ENCODE measurements at places on chromosomes 11 and 22.

DNA sequence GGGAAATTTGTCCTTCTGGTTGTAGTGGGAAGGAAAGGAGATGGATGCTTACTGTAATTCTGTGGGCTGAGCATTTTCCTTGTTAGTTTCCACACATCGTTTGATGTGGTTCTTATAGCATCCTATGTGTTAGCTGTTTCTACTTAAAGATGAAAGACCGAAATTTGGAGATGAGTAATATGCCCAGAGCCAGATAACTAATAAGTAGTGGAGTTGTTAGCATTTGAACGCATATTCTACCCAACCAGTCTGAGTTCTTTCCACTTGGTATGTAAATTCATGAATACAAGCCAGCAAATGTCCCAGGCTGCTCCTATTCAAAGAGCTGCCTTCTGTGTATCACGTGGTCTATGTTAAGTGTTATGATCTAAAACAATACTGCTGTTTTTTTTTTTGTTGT lies 14.6 kb downstream of the SPECC1L start:
- no peak for DNase-seq

- no peak for DNase-seq
Observed at GRCh38 chr11:130849215-130849568, 67.1 kb downstream of the SNX19 start.

GRCh38 chr22:39724390-39724789 lies 153.8 kb downstream of the CACNA1I start:
- DNase-seq = no peak

GRCh38 chr11:94638902-94639373 lies 71.8 kb downstream of the PIWIL4 start:
- DNase-seq = no peak

DNA sequence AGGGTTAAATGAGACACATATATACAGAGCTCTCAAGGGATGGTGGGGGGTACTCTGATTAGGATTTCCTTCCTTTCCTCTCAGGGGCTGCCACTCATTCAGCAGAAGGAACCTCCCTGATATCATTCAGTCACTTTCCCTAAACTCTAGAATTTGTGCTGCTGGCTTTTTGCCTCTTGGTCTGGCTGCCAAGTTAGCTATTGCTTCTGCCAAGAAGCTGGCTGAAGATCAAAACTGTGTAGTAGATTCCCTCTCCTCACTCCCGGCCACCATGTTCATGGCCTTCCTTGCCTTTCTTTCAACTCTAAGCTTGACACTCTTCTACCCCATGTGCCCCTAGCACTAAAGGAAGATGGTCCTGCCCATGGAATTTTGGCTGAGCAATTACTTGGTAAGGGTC lies 18.7 kb downstream of the SLC6A5 start:
- no peak for DNase-seq

GRCh38 chr11:108672113-108672512 lies 7.2 kb downstream of the DDX10 start:
- no peak for DNase-seq

DNA sequence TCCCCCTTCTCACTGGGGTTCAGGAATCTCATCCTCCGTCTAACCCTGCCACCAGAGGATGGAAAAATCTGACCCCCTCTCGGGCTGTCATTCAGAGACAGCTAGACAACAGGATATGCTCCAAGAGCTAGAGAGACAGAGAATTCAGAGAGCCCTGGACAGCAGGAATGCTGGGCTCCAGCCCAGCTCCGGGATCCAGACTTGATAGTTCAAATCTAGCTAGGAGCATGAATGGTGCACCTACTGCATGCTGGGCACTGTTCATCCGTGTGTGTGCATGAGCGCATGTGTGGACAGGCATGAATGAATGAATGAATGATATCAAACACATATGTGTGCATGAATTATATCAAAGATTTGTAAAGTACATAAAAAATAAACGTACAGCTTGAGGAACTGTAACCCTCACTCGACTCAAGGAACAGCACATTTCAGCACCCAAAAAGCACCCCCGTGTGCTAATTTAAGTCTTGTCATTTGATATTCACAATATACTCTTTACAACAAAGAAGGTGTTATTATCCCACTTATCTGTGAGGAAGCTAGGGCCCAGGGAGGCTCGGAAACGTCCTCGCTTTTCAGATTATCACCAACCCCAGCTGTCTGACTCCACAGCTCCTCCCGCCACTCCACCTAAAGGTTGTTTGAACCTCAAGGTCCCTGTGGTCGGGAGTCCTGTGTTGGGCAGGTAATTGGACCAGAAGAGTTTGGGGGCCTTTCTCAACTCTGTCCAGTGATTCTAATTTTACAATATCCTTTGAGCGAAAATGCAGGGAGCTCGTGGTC lies 640 bp upstream of the VSIG10L2 start:
- DNase-seq = no peak

- no peak for DNase-seq
Observed at GRCh38 chr11:8477151-8477550, 116.9 kb downstream of the STK33 start.

GRCh38 chr11:119844808-119845207 lies 115.8 kb upstream of the NECTIN1 start:
- DNase-seq = no peak

- no peak for DNase-seq
Observed at GRCh38 chr11:27241311-27242122, 121.5 kb downstream of the CCDC34 start.

GRCh38 chr11:64935359-64936081 lies at the start of gene GPHA2:
Gene GPHA2, minus strand, starts transcription at chr11:64935893. Its CDS starts 433 bp downstream, at chr11:64935460.
- DNase-seq = no peak

DNA sequence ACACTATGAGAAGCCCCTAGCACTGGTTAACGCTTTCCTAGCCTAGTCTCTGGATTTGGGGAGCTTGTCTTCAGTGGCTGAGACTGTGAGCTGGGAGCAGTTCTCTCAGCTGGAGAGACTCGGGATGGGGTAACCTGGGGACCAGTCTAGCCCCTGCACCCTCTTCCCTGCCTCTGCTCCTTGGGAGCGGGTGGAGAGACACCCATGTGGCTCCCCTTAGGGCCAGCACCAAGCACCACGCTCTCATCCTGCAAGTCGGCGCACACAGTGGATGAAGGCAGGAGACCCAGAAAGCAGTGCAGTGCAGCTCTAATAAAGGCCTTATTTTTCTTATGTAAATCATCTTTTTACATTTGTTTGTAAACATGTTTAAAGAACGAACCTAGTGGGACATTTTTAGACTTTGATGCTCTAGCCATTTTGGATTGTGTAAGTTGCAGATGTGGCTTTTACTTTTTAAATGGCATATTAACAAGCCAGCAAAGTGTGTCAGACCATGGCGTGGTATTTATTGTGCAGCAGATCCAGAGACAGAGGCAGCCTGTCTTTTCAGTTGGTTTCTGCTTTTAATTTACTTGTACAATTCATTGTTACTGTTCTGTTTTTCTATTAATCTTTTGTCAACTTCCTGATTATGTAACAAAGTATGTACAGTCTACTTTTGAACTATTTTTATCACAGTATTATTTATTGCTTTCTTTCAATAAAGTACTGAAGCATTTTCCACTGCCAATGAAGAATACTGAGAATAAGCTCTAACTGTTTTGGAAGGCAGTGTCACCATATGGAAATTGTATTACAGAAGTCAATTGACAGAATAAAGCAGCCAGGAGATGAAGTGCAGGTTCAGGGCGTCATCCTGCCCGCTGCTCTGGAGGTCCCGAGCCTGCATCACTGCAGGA lies 14.4 kb upstream of the CTTN start:
- DNase-seq = no peak

- DNase-seq = no peak
Observed at GRCh38 chr11:111912535-111912934, at the start of gene HSPB2. Gene HSPB2, plus strand, starts transcription at chr11:111912734. Its CDS starts 96 bp downstream, at chr11:111912830.

- DNase-seq = no peak
Observed at GRCh38 chr11:86192519-86193257, 51.9 kb upstream of the EED start.

- no peak for DNase-seq
Observed at GRCh38 chr11:58898106-58898505, 41.2 kb upstream of the GLYATL1 start.

- DNase-seq = no peak
Observed at GRCh38 chr11:10247011-10247410, 47.0 kb downstream of the SBF2 start.

- no peak for DNase-seq
Observed at GRCh38 chr11:76250520-76251225, 44.4 kb upstream of the WNT11 start.

- no peak for DNase-seq
Observed at GRCh38 chr11:76999597-76999996, 34.6 kb upstream of the B3GNT6 start.

DNA sequence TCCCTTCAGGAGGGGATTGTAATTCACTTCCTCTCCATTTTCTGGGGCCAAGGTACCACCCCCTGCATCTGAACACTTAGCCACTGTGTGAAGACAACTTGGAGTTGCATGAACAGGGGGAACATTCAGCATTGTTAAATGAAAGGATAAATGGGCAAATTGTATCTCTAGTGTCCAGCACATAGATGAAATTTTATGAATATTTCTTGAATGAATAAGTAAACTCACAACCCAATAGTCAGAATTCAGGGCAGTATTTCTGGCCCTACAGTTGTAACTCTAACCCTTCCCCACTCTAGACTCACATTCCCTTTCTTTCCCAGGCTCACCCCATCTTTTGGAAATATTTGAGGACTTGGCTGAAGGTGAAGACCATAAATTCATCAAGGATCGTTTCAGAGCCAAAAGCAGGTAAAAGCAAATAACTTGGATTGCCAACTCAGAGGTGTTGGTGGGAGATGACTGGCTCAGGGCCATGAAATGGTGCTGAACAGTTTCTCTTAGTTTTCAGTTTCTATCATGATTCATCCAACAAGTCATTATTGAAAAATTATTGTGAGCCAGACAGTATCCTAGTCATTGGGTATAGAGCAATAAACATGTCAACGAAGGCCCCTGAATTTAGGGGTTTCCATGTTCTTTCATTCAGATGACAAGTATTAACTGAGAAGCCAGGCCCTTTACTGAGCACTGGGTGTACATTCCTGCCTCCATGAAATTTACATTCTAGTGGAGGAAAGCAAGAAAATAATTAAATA lies 33.3 kb upstream of the ZC3H12C start:
- DNase-seq = no peak

DNA sequence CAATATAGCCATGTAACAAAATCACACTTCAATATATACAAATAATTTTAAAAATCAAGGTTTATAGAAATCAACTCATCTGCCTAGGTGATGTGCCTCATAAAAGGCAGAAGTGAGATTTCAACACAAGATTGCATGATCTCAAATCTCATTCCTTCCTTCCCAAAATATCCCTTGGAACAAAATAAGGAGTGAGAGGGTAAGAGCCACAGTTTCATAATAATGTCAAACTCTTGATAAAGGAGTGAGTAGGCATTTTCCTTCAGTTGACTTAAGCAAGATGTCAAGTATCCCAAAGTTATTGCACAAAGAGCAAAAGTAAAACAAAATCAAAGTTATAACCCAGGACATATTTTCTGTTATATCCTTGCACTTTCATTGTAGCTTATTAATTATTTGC lies 81.3 kb downstream of the C22orf31 start:
- no peak for DNase-seq

DNA sequence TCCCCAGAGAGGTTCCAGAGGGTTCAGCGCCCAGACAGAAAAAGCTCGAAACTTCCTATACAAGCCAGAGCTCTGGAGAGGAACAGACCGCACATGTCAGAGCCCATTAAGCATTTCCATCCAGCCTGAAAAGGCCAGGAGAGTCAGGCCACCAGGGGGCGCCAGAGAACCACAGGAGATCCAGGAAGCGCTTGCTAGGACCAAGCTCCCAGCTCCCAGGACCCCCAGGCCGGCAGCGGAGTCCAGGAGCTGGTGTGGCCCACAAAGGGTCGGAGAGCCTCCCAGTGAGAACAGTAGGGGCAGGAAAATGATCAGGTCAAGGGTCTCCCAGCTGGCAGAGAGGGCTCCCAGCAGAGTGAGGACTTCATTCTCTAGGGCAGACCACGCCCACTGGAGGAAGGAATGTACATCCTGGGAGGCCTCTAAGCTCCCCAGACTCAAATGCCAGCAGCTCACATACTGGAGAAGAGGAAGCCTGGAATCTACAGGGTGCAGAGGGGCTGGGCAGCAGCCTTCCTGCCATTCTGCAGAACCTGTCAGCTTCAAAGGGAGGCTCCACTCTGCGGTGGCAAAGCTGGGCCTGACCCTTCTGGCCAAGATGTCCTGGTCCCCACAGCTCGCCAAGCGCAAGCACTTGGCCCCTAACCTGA lies 2.1 kb upstream of the MEI1 start:
- peak; percentile 93 for DNase-seq

DNA sequence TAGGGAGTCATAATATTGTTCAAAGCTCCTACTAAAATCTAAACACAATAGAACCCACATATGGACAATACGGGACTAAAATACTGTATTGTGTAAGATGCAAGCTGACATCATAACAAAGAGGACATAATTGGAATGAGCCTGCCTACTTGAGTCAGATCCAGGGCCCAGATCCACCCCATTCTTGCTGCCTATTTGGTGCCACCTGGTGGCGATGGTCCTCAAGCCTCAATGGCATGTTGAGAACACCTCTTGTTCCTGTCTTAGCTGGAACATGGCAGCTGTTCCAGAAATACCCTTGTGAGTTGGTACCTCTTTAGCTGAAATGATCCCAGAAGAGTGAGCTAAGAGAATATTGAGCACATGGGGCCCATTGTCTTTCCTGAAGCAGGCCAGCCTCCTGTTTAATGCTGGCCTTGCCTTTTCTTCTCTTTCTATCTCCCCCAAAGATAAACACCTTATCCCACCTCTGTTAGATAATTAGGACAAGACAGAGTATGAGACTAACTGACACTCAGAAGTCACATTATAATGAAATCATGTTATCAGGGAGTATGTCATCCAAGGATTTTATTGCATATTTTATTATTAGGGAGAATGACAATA lies 680.9 kb upstream of the ANO5 start:
- no peak for DNase-seq

DNA sequence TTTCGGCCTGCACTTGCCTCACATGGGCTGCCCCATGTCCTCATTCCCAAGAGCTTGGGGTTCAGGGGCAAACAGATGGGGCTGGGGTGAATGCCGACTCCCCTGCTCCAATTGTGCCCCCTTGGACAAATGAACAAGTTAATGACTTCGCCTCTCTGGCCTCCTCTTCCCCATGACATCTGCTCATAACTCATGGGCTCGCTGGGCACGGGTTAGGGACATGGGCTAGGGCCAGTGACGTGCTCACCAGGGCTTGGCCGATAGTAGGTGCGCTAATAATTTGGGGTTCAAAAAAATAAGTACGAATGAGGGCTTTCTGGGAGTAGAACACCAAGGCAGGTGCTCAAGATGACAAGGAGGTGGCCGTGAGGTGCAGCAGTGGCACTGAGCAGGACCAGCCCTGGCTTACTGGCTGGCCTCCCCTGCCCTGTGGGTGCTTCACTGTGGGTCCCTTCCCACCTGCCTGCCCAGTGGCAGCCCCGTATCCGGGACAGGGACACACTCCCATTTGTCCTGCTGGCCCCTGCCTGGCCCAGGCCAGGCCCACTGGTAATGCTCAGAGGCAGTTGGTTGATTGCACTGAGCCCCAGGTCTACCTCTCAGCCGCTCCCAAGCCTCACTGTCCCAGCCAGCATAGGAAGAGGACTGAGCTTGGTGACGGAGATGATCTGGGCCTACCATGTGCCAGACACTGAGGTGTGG lies 12.3 kb downstream of the CBX6 start:
- DNase-seq = no peak

Measured in activated naive CD4-positive, alpha-beta T cell (primary cell).